ENCODE measurements at places on chromosomes 12 and 14.

DNA sequence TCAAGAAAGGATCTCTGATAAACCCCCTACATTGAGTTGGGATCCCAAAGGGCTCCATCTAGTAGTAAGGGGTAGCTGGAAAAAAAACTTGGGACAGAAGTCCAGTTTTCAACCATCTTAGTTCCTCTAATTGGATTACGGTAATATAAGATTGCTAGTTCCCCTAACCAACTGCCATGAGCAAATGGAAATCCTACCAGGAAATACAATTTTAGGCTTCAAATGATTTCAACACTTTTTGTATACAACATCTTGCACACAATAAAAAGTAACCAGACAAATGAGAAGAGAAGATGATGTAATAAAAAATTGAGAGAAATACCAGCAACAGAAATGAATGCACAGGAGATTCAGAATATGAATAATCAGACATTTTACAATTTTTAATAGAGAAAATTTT is 73.0 kb downstream of the TSHR start:
- DNase-seq, result no peak

DNA sequence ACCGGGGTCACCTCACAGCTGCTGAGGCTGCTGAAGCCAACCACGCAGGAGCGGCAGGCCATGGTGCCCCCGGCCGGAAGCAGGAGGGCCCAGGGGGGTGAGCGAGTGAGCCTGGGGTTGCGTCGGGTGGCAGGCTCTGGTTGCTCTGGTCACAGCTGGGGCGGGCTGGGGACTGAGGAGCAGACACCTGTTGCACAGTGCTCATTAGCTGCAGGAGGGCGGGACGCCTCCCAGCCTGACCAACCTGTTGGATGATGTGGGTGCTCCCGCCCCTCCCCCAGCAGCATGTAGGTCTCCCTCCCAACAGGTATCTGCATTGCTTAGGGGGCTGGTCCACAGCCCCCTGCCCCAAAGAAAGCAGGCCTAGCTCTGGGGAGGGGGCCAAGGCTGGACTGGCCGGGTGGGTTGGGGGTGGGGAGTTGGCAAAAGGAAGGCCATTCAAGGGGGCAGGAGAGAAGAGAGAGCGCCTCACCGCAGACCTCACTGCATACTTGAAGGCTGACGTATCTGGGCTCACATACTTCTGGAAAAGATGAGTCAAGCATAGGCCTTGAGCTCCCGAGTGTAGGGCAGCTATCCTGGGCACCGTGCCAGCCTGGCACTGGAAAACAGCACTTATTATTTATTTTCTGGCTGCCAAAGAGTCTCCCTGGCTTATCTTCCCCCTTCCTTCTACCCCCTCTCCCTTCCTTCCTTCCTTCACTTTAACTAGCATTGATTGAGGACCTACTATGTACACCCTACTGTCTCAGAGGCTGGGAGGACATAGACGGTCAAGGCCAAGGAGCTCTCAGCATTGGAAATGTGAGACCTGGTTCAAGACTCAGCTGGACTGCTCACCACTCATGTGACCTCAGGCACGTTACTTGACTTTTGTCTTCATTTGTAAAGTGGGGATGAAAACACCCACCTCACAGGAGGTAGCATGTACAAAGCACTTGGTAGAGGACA is at the start of gene KRT80:
Gene KRT80, minus strand, starts transcription at position 174 of the 951 bp plus-strand sequence. Its CDS starts 112 bp downstream, at position 62.
- peak; percentile 11 for DNase-seq

- DNase-seq, result no peak
Observed at GRCh38 chr12:103966736-103967135, 1.1 kb downstream of the TDG start.

GRCh38 chr14:32443890-32444661 is 115.0 kb downstream of the AKAP6 start:
- no peak for DNase-seq

GRCh38 chr12:64696080-64696741 is 63.0 kb downstream of the GNS start:
- DNase-seq, result no peak

DNA sequence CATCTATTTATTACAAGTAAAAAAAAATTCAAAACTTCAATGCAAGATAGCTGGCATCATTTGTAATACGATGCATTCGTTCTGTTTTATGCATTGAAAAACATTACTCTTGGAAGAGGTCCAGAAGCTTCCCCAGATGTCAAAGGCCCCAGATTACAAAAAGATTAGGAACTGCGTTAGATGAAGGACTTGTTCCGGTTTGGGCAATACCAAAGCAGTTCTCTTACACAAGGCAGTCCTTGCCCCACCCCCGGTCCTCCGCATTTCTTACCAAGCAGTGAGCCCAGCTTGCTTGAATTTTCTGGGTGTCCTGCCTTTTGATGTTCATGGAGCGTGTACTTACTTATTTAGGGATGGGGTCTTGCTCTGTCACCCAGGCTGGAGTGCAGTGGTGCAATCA is 4.8 kb upstream of the HVCN1 start:
- no peak for DNase-seq

- no peak for DNase-seq
Observed at GRCh38 chr12:95257541-95257940, 39.9 kb downstream of the VEZT start.

GRCh38 chr12:80271780-80272179 is 172.3 kb upstream of the PTPRQ start:
- no peak for DNase-seq

GRCh38 chr14:89493406-89493805 is 76.4 kb upstream of the FOXN3 start:
- no peak for DNase-seq

- no peak for DNase-seq
Observed at GRCh38 chr12:46921048-46921763, 95.4 kb upstream of the SLC38A4 start.

DNA sequence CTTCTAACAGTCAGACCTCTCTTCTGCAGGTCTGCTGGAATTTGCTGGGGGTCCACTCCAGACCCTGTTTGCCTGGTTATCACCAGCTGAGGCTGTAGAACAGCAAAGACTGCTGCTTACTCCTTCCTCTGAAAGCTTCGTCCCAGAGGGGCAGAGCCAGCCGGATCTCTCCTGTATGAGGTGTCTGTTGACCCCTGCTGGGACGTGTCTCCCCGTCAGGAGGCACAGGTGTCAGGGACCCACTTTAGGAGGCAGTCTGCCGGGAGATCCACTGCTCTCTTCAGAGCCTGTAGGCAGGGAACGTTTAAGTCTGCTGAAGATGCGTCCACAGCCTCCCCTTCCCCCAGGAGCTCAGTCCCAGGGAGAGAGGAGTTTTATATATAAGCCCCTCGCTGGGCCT is 125.1 kb downstream of the SOX5 start:
- DNase-seq, result no peak

DNA sequence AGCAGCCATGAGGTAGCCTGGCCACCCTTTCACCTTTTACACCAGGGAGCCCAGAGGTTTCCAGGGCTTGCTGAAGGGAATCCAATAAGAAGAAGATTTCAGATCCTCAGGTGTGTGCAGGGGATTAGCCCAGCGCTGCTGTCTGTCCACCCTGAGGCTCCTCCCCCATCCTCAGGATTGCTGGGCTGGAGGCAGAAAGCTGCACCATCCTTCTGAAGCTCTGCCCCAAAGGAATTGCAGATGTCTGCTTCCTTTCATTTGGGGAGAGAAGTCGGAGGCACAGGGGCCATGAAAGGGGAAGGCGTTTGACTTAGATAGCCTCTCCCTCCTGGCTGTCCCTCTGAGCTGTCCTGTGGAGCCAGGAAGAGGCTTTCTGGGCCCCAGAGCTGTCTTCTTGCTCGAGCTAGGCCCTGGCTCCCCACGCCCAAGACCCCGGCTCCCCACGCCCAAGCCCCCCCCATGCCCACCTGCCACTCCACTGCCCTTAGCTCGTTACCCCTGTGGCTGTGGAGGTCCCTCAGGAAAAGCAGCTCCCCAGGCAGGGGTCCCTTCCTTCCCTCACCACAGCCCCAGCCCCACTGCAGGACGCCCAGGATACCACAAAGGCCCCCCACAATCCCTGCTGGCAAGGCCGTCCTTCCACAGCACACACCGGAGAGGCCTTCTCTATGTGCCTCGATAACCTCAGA is 359.0 kb downstream of the CACNA1C start:
- DNase-seq, result no peak

DNA sequence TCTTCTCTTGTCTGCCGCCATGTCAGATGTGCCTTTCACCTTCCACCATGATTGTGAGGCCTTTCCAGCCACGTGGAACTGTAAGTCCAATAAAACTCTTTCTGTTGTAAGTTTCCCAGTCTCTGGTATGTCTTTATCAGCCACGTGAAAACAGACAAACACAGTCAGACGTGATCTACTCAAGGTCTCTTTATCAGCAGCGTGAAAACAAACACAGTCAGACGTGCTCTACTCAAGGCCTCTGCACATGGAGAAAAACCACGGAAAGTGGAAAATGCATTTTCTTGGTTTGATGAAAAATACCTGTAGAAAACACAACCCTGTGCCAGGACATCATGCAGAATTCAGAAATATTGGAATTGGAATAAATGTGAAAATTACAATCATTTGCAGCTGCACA is 1115.7 kb downstream of the TMEM121 start:
- DNase-seq, result no peak

GRCh38 chr14:74920281-74920680 is 2.8 kb downstream of the RPS6KL1 start:
- DNase-seq, result no peak

- no peak for DNase-seq
Observed at GRCh38 chr14:31024577-31025366, 677 bp upstream of the AP4S1 start.

DNA sequence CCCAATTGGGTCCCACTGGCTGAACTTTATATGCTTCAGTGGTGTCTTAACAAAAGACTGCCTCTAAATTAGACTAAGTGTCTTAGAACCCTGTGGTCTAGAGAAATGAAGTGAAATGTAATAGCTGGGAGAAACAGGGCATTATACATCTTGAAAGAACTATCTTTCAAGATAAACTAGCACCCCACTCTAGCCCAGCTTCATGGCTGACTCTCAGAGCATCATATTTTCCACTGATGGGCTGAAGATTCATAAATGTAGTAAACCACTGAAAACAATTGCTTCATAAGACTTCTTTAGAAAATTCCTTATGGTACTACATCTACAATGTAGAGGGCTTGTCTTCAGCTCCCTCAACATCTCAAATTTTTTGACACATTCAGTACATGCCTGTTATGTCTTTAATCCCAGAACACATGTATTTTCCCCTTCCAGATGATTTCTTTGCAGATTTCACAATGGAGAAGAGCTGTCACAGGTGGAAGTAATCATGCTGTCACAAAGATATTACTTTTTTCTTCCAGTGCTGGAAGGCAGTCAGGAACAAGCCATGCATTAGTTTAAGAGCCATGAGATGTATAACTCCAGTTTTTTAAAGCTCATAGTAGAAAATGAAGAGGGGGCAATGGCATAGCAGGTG is 48.5 kb downstream of the IFNG-AS1 start:
- DNase-seq, result no peak

DNA sequence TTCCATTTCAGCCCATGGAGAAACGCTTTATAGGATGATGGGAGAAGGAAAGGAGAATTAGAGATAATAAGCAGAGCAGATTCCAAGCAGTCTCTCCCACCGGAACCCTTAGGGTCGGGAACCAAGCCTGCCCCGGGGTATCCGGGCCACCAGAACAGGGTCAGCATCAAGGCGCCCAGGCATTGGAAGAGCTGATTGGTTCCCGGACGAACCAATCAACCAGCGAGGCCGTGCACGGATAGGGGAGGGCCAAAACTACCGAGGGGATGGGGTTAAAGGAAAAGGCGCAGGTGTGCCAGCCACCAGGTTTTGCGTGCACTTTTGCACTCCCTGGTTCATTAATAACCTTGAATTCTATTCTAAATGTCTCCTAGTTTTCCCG is 1.7 kb downstream of the PPM1H start:
- DNase-seq, result no peak

DNA sequence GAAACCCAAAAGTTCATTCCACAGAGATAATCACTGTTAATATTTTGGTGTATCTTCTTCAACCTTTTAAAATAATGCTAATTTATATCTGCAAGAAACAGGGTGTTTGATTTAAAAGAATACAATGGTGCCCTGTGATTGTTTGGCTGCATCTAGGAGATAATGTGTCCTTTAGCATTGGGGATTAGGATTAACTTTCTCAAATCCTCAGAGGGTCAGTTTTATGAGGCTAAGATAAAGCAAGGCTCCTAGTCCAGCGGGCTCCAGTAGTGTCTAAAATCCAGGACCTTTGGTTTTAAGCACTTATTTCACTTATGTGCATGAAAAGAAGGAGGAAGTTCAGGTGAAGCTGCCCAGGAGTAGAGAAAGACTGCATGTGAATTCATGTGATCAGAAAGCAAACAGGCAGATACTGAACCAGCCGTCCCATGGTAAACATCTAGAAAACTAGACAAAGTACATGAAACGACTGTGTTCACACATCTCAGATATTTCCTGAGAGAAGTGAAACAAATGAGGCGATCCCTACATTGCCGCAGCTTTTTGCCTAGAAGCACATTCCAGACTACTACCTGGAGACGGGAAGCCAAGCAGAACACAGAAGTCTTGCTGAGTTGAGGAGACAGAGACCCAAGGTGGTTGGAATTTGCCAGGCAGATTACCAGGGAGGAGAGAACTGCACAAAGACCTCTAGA is 129.1 kb upstream of the MAX start:
- DNase-seq, result no peak

- DNase-seq, result no peak
Observed at GRCh38 chr12:130495156-130495555, 157.5 kb downstream of the PIWIL1 start.

- DNase-seq, result no peak
Observed at GRCh38 chr12:28162697-28163096, 27.6 kb upstream of the CCDC91 start.

DNA sequence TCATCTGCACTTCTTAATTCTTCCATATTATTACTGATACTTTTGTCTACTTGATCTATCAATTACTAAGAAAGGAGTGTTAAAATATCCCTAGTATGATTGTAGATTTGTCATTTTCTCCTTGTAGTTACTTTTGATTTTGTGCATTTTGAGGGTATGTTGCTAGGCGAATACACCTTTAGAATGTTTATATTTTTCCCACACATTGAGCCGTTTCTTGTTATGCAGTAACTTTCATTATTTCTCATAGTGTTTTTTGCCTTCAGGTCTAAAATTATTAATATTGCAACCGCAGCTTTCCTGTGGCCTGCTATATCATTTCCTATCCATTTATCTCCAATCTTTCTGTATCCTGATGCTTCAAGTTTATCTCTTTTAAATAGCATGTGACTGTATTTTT is 44.6 kb upstream of the C12orf42 start:
- no peak for DNase-seq

GRCh38 chr12:47882781-47883546 is 21.8 kb downstream of the VDR start:
- DNase-seq, result no peak

DNA sequence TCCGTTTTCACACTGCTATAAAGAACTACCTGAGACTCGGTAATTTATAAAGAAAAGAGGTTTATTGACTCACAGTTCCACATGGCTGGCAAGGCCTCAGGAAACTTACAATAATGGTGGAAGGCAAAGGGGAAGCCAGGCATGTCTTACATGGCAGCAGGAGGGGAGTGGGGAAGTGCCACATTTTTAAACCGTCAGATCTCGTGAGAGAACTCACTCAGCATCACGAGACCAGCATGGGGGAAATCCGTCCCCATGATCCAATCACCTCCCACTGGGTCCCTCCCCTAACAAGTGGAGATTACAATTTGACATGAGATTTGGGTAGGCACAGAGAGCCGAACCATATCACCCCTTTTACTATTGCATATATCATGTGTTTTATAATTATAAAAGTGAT is 2.0 kb upstream of the PIGH start:
- no peak for DNase-seq

Measured in activated CD4-positive, alpha-beta T cell treated with anti-CD3 and anti-CD28 coated beads, Interleukin-2, amount 50 U/mL, for 4 hours (primary cell).